CD4-positive, alpha-beta T cell (primary cell): ENCODE measurements at places on chromosomes 5 and 9. TPM values are rescaled to one million over a fixed set of nuclear protein-coding genes. Genes with fewer than 3 reads are reported as not detected.

DNA sequence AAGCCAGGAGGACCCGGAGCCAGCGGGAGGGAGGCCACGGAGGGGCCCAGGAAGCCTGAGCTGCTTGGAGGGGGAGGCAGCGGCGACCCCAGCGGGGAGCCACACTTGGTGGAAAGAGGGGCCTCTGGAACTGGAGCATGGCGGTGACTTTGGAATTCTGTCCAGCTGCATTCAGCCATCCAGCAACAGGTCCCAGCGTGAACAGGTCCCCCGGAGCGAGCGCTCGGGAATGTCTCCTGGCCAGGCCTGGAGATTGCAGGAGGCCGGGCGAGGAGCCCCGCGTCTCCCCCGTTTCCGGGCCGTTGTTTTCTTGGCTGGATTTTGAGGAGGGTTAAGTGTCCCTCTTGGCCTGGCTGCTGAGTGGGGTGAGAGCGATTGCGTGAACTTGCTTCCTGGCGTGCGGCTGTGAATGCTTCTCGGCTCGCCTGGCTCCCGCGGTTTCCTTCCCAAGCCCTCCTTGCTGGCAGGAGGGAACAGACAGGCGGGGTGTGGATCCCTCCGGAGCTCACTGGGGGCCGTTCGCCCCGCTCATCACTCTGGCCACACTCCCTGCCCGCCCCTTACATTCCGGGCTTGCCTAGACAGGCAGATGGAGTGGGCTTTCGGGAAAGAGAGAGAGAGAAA is 125.3 kb upstream of the IRX4 start:
- no peak for DNase-seq
- no peaks in the 10 kb centered on the region for H3K36me3 ChIP-seq
- H3K4me3 ChIP-seq, result no peak overlapping the region
- no peak overlapping the region for H3K27ac ChIP-seq
- H3K4me1 ChIP-seq, result no peaks in the 10 kb centered on the region

C5 gene
- total RNA-seq, result 0.89 TPM

GRCh38 chr5:42881416-42882117 is 69.9 kb upstream of the SELENOP start:
- DNase-seq, result no peak
- H3K4me1 ChIP-seq, result no peaks in the 10 kb centered on the region
- H3K4me3 ChIP-seq, result no peak overlapping the region
- no peaks in the 10 kb centered on the region for H3K27me3 ChIP-seq
- no peak overlapping the region for H3K27ac ChIP-seq
- H3K36me3 ChIP-seq, result no peaks in the 10 kb centered on the region

- H3K27me3 ChIP-seq, result no peaks in the 10 kb centered on the region
- no peak overlapping the region for H3K27ac ChIP-seq
- DNase-seq, result no peak
- no peak overlapping the region for H3K4me3 ChIP-seq
- no peaks in the 10 kb centered on the region for H3K4me1 ChIP-seq
- H3K36me3 ChIP-seq, result peaks cover 14% of the 10 kb centered on the region
These were observed 173.6 kb downstream of the GAPVD1 start for GRCh38 chr9:125434986-125435775.

PCDHGA10 gene
- not detected for total RNA-seq

DNA sequence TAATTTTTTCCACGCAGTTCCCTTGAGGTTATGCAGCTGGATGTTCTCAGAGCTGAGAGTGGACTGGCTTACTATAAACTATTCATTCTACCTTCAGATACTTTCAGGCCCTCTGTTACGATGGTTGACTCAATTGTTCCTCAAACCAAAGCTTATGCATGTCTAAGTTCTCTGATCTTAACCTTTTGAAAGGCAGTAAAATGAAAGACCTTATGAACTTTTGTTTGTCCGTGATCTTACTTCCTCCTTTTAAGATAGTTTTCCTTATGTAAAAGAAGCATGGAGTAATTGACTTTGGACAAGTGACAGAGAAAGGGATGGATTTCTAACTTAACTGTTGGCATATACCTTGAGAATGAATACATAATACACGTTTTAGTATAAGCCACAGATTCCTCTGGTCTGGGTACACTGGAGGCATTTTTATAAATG is 575.7 kb downstream of the PDE4D start:
- no peaks in the 10 kb centered on the region for H3K36me3 ChIP-seq
- no peak overlapping the region for H3K4me3 ChIP-seq
- peaks cover 1% of the 10 kb centered on the region for H3K27me3 ChIP-seq
- DNase-seq, result no peak
- no peak overlapping the region for H3K27ac ChIP-seq
- no peaks in the 10 kb centered on the region for H3K4me1 ChIP-seq

GRCh38 chr5:66621736-66622135 is 25.5 kb downstream of the MAST4 start:
- no peak for DNase-seq
- H3K4me1 ChIP-seq, result no peaks in the 10 kb centered on the region
- H3K36me3 ChIP-seq, result no peaks in the 10 kb centered on the region
- H3K27me3 ChIP-seq, result no peaks in the 10 kb centered on the region
- H3K4me3 ChIP-seq, result no peak overlapping the region
- H3K27ac ChIP-seq, result no peak overlapping the region

KIF27 gene
- 5.1 TPM for total RNA-seq

DNA sequence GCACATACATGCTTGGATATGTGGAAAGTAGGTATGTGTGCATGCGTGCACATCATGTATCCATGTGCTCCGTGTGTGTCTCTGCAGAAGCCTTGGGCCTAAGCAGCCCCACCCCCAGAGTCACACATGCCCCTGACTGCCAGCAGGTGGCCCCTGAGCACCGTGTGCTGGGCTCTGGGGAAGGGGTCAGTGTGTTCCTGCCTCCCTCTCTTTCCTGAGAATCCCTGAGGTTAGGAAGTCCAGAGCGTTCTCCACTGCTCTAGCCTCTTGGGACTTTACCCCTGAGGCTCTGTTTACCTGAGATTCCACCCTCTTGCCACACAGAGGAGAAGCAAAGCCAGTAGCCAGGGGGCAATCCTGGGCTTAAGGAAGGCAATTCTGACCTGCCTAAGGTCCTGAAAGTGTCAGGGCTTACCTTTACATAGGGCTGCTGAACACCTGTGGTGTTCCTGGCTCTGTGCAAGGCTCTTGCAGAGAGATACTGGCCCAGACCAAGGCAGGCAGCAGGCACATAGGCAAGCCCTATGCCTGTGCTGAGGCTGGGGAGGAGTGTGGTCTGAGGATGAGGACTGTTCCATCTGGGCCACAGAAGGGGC is 207.3 kb downstream of the TMEM38B start:
- H3K4me1 ChIP-seq, result no peaks in the 10 kb centered on the region
- H3K36me3 ChIP-seq, result no peaks in the 10 kb centered on the region
- no peak for DNase-seq
- no peak overlapping the region for H3K27ac ChIP-seq

PLGRKT gene
- 15.6 TPM for total RNA-seq

GRCh38 chr5:109161914-109162683 is 247.7 kb downstream of the PJA2 start:
- H3K4me1 ChIP-seq, result no peaks in the 10 kb centered on the region
- no peak overlapping the region for H3K4me3 ChIP-seq
- H3K36me3 ChIP-seq, result no peaks in the 10 kb centered on the region
- no peak for DNase-seq
- no peak overlapping the region for H3K27ac ChIP-seq

DNA sequence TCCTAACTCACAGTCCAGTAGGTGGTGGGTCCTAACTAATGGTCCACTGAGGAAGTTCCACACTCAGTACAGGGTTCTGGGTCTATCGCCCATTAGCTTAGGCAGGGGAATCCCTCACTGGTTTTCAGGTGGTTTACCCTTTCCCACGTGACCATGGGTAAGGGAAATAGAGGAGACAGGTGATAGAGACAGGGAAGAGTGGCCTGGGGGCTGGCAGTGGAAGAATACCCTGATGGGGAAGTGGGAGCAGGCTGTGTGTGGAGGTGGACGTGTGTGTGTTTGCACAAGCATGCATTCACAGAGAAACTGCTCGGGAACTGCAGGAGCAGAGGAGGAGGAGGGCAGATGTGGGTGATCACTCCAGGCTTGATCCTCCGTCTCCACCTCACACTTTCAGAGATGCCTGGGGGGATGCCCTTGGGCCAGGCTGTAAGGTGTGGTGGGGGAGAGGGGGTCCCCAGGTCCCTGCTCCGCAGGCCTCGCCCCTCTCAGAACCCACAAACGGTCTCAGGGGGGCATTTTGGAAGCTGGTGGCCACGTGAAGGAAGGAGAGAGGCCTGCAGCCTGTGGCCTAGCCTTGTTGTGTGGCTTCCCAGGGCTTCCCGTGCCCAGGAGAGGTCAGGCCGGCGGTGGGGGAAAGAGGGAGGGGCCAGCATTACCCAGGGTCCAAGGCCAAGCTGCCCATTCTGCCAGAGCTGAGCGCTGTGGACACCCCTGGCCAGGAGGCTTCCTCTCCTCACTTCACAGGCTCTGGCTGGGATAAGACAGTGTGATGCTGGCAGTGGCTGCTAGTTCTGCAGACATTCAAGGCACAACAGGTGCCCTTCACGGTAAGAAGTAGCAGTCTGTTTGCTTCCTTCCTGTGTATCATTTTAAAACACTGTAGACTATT is 80.0 kb downstream of the OTULIN start:
- no peak overlapping the region for H3K4me3 ChIP-seq
- no peak overlapping the region for H3K27ac ChIP-seq
- H3K36me3 ChIP-seq, result peaks cover 85% of the 10 kb centered on the region
